Central memory CD8-positive, alpha-beta T cell (primary cell): ENCODE measurements at places on chromosomes 2 and 18.

DNA sequence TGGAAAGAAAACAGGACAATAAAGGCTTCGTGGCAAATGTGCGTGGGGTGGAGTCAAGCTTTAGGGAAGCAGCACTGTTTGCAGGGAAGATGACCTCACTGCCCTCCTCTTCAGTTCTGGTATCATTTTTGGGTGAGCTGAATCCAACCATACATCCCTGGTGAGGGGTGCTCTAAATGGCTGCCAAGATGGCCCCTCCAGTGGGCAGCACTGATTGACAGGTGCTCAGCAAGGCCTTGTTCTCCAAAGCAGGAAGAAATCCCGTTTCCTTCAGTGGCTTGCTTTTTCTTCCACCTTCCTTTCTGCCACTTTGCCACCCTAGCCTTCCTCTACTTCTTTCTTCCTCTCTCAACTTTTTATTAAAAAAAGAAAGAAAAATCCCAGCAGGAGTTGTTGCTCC, 132.8 kb upstream of the SP5 start:
- no peak for DNase-seq

GRCh38 chr2:9370746-9371145, 52.6 kb downstream of the ITGB1BP1 start:
- DNase-seq = no peak

GRCh38 chr2:233418052-233418760, 63.9 kb downstream of the DGKD start:
- DNase-seq = no peak

DNA sequence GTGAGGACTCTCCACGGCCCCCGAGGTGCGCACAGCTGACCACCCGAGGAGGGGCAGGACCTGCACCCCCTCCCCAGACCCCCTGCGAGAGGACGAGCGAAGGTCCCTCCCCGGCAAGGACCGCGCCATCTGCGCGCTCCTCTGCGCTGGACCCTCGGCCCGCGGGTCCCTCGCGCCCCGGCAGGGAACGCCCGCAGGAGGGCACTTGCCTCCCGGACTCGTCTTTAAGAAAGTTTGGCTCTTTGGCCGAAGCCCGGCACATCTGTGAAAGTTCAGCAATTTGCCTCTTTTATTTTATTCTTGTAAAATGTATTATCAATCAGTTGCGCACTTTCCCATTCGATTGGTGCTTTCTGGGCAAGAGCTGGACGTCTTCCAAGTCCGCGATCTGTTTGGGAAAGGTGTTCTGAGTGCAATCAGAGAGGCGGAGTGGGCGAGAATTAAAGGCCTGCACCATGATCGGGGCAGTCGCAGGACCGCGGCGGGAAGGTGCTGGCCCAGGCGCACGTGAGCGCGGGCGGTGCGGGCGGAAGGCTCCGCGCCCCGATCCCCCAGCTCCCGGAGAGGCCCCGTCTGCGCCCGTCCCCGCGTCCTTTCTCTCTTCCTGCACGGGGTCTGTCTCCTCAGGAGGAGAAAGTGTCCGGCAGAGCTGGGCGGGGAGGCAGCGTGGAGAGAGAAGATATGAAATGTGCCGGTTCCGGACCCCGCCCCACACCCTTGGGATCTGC, 1.6 kb upstream of the ALKAL2 start:
- no peak for DNase-seq

- no peak for DNase-seq
Observed at GRCh38 chr2:99726691-99727090, 236.9 kb upstream of the REV1 start.

- DNase-seq = no peak
Observed at GRCh38 chr18:30439174-30439573, 603.4 kb downstream of the DSC3 start.

GRCh38 chr2:203623096-203623495, 83.3 kb upstream of the CD28 start:
- no peak for DNase-seq

GRCh38 chr2:42218712-42219111, 49.6 kb downstream of the EML4 start:
- no peak for DNase-seq

DNA sequence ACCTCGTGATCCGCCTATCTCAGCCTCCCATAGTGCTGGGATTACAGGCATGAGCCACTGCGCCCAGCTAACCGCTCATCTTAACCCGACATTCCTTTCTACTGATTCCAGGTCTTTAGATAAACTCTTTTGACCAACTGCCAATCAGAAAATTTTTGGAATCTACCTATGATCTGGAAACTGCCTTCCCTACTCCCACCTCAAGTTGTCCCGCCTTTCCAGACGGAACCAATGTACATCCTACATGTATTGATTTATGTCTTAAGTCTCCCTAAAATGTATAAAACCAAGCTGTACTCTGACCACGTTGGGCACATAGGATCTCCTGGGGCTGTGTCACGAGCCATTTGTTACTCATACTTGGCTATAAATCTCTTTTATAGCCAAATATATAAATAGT, 3.2 kb upstream of the NEU2 start:
- DNase-seq = no peak

DNA sequence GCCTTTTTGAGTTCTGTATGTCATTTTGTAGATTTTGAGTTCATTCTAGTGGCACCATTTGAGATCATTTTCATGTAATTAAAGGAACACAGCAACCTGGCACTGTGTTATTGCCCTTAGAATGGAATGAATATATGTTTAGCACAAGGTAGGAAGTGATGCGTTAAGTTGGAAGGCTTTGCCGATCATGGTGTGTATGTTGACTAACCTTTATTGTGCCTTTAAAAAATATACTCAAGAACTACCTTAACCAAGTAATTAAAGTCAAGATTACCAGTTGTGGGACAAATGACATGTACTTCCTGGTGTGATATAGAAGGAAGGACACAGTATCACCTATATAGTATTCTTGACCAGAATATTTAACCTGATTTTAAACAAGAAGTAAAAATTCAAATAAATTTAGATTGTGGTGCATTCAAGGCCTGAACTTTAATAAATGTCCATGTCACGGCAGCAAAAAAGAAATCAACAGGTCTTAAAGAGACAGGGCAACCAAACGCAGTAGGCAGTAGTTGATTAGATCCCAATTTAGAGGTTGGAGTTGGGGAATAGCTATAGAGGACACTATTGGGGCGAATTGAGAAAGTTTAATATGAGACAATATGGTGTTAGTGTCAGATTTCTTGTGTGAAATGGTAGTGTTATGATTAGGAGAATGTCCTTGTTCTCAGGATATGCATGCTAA, 68.6 kb downstream of the MSH2 start:
- no peak for DNase-seq

DNA sequence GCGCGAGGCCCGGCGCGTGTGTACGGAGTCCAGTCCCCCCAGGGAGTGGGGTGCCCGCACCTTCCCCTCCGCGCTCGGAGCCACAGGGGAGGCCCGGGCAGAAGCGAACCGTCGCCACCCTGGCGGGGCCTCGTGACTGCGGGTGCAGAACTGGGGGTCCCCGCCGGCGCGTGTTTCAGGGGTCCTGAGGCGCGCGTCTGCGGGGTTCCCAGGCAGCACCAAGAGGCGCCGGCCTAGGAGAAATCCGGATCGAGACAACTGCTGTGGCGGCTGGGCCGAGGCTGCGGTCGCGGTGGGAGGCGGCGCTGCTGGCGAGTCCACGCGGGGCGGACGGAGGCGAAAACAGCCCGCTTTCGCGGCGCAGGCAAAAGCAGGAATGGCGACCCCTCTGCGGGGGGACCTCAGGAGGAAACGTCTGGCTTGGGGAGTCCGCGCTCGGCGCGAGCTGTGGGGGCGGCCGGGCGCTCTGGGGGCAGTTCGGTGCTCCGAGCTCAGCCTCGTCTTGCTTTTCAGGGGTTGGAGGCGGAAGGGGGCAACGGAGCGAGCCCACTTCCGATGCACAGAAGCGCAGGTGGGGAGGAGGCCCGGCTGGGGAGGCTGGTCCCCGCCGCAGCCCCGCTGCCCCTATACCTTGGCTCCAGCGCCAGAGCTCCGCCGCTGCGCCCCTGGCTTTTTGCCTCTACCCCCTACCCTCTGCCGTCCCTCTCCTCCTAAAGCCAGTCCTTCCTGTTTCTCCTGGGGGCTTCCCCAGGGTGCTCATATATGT, 81.5 kb upstream of the LDLRAD4 start:
- peak; percentile 30 for DNase-seq

DNA sequence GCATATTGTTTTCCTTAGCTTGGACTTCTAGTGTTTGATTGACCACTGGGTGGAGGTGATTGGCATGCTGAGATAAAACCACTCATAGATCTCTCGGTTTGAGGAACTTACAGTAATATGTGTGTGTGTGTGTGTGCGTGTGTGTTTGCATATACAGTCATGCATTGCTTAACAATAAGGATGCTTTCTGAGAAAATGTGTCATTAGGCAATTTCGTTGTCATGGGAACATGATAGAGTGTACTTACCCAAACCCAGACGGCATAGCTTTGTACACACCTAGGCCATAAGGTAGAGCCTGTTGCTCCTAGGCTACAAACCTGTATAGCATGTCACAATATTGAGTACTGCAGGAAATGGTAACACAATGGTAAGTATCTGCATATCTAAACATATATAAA, 167.3 kb downstream of the NYAP2 start:
- no peak for DNase-seq

DNA sequence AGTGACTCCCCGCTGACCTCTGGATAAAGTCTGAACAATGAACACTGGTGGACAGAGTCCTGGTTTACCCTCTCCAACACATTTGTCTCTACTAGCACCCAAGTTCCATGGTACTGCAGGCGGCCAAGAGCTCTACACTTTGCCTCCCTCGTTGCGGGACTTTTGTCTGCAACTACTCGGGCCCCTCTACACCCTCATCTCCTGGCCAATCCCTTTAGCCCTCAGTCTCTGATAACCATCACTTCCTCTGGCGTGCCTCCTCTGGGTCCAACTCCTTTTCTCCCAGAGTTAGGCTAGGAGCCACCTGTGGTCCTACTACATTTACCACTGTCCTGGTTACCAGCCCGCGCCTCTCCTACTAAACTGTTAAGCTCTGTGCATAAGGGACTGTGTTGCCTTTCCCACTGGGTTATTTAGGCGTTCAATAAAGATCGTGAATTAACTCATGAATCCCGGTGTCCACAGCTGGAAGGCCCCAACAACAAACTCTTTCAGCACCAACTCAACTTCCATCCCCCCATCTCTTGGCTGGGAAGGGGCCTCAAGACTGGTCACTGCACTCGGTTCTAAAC, 757 bp downstream of the HDHD2 start:
- no peak for DNase-seq

- DNase-seq = no peak
Observed at GRCh38 chr18:12408247-12408869, 629 bp downstream of the PRELID3A start.

DNA sequence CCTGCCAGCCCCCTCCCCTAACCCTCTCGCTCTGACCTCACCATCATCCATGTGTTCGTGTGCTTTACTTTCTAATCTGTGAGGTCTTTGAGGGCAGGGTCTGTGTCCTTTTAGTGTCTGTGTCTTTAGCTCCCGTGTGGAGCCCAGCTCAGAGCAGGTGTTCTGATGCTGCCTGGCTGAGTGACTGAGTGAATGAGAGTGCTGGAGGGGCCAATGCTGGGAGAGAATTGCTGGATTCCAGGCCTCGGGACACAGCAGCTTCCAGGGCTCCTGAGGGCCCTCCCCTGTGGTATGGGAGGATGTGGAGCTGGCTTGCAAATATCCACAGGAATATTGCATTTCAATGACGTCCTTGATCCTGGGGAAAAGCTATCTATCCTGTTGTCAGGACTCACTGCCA, 160.6 kb downstream of the ANKRD30B start:
- DNase-seq = no peak

DNA sequence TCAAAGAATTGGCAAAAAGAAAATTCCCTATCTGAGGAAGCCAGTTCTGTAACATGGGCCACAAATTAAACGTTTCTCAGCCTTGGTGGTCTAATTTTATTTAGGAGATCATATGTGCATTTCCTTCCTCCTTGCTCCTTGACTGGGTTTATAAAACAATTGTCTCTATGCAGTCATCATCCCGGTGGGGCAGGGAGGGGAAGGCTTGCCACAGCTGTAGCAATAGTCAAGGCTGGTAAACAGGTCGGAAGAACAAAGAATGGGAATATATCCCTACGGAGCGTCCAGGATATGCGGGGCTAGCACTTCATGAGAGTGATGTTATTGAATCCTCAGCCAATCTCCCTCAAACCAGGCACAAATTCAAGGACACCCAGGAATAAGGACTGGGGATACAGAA, 143.8 kb downstream of the RNF152 start:
- DNase-seq = no peak

- no peak for DNase-seq
Observed at GRCh38 chr2:196464311-196464710, 175.2 kb upstream of the CCDC150 start.

DNA sequence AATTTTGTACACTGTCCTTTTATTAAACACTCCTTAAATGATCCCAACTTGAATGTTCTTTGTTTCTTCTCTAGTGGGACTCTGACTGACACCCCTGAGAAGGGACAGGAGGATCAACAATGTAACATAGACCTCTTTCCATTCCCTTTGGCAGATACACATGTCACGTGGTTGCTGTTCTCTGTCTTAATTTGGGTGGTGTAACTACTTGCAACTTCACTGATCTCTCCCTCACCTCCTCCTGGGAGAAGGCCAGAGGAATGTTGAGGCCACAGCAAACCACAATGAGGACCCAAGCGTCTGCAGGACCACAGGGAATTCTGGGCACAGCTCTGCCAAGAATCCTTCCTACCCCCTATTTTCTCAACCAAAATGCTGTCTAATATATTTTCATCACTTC, 205.6 kb downstream of the RTP5 start:
- DNase-seq = no peak
